Activated T-cell treated with anti-CD3 and anti-CD28 coated beads for 1 hour (primary cell): ENCODE measurements at places on chromosomes 2 and 18.

- no peak for DNase-seq
Observed at GRCh38 chr2:195009202-195009601, 647.8 kb upstream of the SLC39A10 start.

GRCh38 chr2:62266433-62267038 is 70.6 kb downstream of the B3GNT2 start:
- DNase-seq, result no peak

DNA sequence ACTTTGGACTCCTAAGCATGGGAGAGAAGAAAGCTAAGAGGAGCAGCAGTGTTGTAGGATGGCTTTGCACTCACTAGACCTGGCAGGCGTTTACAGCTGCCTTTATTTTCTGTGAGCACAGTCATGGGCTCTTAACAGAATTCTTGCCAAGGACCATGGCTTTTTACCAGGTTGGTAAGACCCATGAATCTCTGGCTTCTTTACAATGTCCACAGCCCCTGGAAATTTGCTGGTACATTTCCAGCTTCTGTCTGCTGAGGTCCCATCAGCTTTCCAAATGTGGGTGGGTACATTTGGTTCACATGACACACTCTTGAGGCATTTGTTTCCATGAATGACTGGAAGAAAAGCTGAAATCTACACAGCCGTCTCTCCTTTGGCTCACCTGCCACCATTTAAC is 162.7 kb downstream of the PPP1R1C start:
- no peak for DNase-seq

DNA sequence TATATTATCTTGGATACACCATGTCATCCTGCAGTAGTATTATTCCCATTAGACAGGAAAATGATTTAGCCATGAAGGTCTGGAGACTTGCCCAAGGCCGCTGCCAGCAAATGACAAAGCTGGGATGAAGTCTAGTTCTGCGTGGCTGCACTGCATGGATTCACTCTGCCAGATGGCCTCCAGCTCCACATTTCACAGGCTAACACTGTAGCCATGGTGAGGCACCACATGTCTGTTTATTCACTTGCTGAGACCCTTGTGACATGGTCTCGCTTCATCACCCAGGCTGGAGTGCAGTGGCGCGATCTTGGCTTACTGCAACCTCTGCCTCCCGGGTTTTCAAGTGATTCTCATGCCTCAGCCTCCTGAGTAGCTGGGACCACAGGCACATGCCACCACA is 31.5 kb upstream of the SCG2 start:
- DNase-seq, result no peak

GRCh38 chr2:2906091-2906490 is 471.5 kb downstream of the EIPR1 start:
- no peak for DNase-seq

- DNase-seq, result no peak
Observed at GRCh38 chr2:210833403-210833802, 277.0 kb downstream of the CPS1 start.

- no peak for DNase-seq
Observed at GRCh38 chr2:240138254-240138984, 2.0 kb downstream of the OTOS start.

GRCh38 chr2:98155291-98155690 is 68.3 kb downstream of the VWA3B start:
- no peak for DNase-seq

- no peak for DNase-seq
Observed at GRCh38 chr2:167504061-167504460, 615.8 kb downstream of the XIRP2 start.

GRCh38 chr2:174748948-174749347 is 15.3 kb downstream of the CHRNA1 start:
- DNase-seq, result peak; percentile 69

- no peak for DNase-seq
Observed at GRCh38 chr2:132449868-132450267, 33.3 kb downstream of the GPR39 start.

GRCh38 chr2:113842919-113843736 is 46.8 kb upstream of the ACTR3 start:
- DNase-seq, result no peak

DNA sequence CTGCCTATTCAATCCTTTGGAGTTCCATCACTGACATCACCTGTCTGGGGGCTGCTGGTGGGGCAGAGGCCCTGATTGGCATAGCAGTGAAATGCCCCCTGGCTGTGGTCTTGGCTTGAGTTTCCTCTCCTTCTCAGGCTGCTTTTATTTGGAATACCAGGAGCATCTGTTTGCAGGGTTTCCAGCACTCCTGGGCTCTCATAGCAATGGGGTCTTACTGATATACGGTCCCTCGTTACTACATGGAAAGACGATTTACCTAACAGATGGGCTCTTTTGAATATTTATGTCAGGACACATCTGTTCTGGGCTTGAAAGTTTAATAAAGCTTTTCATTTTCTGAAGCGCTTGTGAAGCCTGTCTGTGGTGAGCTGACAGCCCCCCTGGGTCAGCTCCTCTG is 230.3 kb downstream of the SLC4A3 start:
- DNase-seq, result no peak

- DNase-seq, result no peak
Observed at GRCh38 chr2:16281451-16282335, 341.3 kb downstream of the MYCN start.
